ENCODE measurements at places on chromosomes 1 and 21.

DNA sequence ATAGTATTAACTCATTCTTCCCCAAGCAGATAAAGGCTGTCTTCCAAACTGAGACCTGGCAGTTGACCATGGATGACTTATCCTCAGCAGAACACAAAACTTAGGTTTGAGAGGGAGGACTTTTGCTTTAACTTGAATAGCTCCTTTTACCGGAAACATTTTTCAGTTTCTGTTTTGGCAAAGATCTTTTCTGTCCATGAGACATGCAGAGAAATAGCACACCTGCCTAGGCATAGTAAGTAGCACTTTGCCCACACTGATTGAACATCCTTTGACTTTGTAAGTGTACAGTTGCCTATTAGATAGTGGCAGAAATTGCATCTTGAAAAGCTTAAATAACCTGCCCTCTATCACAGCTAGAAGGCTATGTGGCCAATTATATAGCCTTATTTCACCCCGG, 1962.5 kb downstream of the MRPL39 start:
- no peak for DNase-seq

- DNase-seq, result no peak
These were observed 23.1 kb downstream of the SLC26A9 start for GRCh38 chr1:205920159-205920558.

- no peak for DNase-seq
These were observed 26.1 kb downstream of the SLC1A7 start for GRCh38 chr1:53116307-53116810.

- DNase-seq, result no peak
These were observed at the start of gene C1orf210 for GRCh38 chr1:43285269-43285990. C1orf210 (minus strand) TSS chr1:43285581; CDS start chr1:43283270, 2,311 bp downstream.

GRCh38 chr1:221858818-221859611, 117.1 kb upstream of the DUSP10 start:
- DNase-seq, result no peak

DNA sequence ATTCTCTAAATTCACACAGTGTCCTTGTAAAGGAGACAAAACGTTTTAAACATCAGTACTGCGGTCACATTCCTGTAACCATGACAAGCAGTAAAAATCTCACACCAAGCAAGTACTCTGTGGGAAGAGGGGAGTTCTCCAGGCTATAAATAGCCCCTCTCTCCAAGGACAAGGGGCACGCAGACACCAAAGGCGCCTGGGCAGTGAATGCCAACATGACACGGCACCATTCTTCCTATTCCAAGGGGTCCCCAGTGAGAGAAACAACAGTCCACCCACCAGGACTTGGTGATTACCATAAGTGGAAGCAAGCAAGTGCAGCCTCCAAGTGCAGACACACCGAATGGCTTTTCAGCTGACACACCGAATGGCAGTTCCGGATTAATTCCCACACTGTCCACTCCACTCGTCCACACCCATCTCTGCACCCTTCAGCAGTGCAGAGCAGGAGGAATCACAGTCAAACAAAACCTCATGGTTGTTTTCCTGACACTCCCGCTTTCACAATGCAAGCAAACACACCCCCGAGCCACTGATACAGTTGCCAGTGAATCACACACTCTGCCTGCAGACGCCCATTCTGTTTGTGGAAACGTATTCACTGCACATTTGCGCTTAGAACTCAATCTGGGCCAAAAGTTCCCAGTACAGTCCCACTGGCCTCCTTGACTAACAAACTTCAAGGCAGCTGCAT, 1.8 kb downstream of the PTTG1IP start:
- no peak for DNase-seq

- DNase-seq, result no peak
These were observed 4.1 kb upstream of the REG4 start for GRCh38 chr1:119815361-119815760.

DNA sequence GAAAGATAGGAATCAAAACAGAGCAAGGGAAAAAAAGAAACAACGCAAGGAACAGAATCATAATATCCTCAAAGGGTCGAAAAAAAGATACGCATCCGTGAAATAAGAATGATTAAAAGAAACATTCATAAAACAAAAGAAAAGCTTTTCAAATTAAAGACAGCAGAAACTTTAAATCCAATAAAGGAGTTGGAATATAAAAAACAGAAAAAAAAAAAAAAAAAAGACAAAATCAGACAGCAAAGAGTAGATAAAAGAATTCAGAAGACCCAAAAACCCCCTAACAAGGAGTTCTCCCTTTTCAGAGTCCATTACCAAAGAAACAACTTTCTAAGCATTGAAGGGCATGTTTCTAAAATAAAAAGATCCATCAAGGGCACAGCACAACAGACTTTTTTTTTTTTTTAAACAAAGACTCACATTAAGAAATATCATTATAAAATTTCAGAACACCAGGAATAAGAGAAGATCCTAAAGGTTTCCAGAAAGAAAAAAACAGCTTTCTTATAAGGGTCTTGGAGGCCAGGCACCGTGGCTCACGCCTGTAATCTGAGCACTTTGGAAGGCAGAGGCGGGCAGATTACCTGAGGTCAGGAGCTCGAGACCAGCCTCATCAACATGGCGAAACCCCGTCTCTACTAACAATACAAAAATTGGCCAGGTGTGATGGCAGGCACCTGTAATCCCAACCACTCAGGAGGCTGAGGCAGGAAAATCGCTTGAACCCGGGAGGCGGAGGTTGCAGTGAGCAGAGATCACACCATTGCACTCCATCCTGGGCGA, 44.7 kb downstream of the ENAH start:
- DNase-seq, result no peak

- DNase-seq, result peak; percentile 7
These were observed 22.3 kb upstream of the LRP8 start for GRCh38 chr1:53349968-53350852.

- DNase-seq, result no peak
These were observed 145.5 kb downstream of the TBX15 start for GRCh38 chr1:118842452-118843201.

DNA sequence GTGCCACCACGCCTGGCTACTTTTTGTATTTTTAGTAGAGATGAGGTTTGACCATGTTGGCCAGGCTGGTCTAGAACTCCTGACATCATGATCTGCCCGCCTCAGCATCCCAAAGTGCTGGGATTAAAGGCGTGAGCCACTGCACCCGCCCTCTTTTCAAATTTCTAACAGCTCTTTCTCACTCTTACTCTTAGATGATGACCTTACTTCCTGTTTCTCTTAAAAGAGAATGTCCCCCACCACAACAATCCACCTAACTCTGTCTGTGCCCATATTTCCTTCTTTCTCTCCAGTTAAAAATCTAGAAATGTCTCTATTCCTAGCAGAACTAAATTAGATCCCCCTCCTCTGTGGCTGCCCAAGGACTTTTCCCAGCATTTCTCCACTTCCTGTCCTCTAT, 46.6 kb upstream of the RGS2 start:
- no peak for DNase-seq

DNA sequence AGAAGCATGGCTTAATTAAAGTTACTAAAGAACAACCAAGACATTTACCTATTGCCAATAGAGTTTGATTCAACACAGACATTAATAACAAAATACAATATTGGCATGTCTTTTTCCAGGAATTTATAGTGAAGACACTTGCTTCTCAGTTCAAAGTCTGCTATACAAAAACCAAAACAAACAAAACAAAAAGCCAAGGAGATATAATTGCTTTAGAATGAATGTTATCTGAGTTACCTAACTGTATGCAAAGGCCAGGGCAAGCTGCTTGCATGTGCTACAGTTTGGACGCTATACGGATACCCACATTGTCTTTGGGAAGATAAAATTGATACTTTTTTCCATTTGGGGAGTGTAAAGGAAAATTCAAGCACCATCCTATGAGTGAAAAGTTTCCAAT, 13.6 kb downstream of the FMO5 start:
- DNase-seq, result no peak

- no peak for DNase-seq
These were observed 49.9 kb upstream of the ZC3H12A start for GRCh38 chr1:37424523-37424922.

- no peak for DNase-seq
These were observed 120.0 kb downstream of the PEX14 start for GRCh38 chr1:10594595-10595223.

DNA sequence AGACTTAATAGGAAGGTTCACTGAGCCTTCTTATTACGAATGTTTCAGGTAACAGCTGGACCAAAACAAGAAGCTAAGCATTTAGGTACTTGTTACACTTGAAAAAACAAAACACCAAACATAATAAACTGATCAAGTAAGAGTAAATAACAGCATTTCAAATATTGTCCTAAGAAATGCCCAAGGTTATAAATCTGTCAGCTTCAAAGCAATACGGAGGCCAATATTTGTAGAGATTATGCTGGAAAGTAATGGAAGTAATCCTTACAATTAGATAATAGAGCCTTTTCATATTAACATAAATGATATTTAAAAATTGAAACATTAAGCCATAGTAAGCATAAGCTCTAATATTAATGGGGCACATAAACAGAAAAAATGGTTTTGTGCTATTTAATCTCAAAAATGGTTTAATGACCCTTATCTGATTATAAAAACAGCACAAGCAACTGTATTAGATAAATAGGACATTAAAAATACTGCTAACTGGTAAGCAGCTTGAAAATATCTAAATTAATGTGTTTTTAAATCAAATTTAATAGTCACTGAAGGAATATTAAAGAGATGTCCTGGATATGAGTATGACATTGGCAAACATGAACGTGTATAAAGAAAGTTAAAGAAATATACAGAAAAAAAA, 43.0 kb upstream of the USH2A start:
- no peak for DNase-seq

GRCh38 chr1:23424293-23425192, at the start of gene TCEA3:
TCEA3 (minus strand) TSS chr1:23424748; CDS start chr1:23424633, 115 bp downstream.
- DNase-seq, result peak; percentile 32

- DNase-seq, result no peak
These were observed 1624.0 kb downstream of the AMY1C start for GRCh38 chr1:105373681-105374080.

DNA sequence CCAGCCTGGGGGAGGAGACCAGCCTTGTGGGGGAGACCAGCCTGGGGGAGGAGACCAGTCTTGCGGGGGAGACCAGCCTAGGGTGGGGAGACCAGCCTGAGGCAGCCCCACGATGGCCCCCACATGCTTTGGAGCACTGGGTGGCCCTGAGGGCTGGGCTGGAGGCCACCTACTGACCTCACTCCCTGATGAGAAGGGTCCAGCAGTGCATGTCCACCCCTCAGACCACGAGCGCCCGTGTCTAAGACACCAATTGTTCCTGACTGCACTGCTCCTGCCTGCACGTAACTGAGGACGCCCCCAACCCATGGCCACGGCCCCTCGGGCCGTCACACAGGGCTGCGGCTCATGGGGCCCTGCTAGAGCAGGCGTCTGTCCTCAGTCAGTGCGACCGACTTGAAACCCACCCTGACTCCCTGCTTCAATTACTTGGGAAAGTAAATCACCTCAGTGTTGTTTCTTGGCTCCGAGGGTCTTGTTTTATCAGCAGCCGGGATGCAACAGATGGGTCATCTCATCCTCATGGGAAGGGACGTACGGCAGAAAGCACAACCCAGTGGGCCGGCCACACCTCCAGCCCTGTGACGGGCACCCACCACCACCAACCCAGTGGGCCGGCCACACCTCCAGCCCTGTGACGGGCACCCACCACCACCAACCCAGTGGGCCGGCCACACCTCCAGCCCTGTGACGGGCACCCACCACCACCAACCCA, at the start of gene SPATC1L:
Gene SPATC1L (minus strand): TSS at position 550 of the 715 bp plus-strand sequence. CDS start 1,643 bp downstream, outside the sequence.
- DNase-seq, result peak; percentile 74

- no peak for DNase-seq
These were observed 28.8 kb upstream of the CSF1 start for GRCh38 chr1:109881906-109882287.

All from stimulated activated CD8-positive, alpha-beta memory T cell treated with anti-CD3 and anti-CD28 coated beads, Interleukin-4, amount 100 ng/mL, for 48 hours (primary cell).